ENCODE measurements at places on chromosomes 7 and 10.

GRCh38 chr10:21587391-21587790, 53.4 kb downstream of the MLLT10 start:
- DNase-seq = no peak

GRCh38 chr7:20269726-20270125, 52.5 kb upstream of the MACC1 start:
- DNase-seq = no peak

- no peak for DNase-seq
Observed at GRCh38 chr7:117731455-117731854, 141.8 kb downstream of the CTTNBP2 start.

- no peak for DNase-seq
Observed at GRCh38 chr7:633381-634018, 93.0 kb upstream of the DNAAF5 start.

GRCh38 chr10:116548301-116548700, 2.6 kb downstream of the PNLIP start:
- no peak for DNase-seq

DNA sequence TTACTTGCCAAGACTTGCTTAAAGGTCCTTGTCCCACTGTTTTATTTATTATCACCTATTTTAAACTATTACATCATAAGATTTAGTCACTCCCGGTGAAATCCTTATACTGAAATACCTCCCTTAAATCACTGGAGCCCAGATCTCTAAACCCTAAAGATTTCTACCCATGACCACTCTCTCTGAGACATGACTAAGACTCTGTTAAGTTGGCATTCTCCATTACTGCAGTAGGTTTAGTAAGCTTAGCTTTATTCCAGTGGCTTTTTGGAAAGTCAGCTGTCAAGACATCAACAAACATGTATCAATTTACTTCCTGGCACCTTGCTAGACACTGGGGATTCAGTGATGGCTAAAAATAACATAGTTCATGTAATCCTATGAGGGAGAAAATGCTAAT, 874.2 kb downstream of the KCNMA1 start:
- no peak for DNase-seq

GRCh38 chr7:95897557-95898251, 125.3 kb downstream of the DYNC1I1 start:
- no peak for DNase-seq

- DNase-seq = no peak
Observed at GRCh38 chr7:107915541-107915940, 24.6 kb downstream of the DLD start.

DNA sequence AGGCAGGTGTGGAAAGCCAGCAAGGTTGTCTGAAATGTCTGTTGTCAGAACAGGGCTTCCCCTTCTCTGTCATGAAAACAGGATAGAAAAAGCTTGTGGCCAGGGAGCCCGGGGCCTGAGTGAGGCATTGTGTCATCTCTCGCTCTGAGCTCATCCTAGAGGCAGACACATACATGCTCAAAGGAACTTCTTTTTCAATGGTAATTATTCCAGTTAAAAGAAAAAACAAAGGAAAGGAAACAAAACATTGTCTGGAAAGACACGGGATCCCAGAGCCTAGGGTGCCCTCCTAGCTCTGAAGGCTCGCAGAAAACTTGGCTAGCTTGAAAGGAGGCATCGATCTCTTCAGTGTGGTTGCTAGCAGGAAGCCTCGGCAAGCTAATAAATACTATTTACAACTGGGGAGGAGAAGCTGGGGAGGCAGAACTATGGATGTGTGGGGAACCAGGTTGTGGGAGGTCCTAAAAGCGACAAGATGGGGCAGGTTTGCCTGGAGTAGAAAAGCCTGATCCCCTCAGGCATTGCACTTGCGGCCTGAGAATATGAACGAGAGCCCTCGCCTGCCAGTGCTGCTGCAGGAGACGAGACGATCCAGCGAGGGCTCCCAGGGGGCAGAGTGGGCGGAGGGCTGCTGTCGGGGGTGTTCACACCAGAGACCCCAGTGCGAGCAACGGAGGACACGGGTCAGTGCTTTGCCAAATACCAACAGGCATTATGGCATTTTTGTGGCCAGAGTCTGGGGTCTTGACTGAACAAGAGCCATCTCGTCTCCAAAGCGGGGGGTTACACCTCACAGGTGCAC, 32.8 kb upstream of the DGKI start:
- DNase-seq = no peak

- DNase-seq = no peak
Observed at GRCh38 chr7:45161842-45162241, 4.3 kb downstream of the RAMP3 start.

DNA sequence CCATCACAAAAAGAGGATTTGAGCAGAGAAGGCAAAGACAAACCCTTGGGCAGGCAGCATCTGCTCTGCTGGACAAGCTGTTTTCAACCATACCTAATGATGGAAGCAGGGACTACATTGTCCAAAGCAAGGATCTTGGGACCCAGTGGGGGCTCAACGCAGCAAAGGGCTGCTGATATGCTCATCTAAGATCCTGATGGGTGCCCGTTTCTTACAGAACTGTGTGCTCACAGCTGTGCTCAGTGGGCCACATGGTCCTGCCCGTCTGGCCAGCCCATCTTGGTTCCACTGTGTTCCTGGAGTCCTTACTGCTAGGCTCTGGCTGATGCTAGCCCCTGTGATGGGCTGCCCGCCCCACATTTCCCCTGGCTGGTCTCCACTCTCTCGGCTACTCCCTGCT, 36.1 kb downstream of the GPRIN2 start:
- DNase-seq = no peak

GRCh38 chr10:113157441-113157840, 207.4 kb downstream of the TCF7L2 start:
- no peak for DNase-seq

DNA sequence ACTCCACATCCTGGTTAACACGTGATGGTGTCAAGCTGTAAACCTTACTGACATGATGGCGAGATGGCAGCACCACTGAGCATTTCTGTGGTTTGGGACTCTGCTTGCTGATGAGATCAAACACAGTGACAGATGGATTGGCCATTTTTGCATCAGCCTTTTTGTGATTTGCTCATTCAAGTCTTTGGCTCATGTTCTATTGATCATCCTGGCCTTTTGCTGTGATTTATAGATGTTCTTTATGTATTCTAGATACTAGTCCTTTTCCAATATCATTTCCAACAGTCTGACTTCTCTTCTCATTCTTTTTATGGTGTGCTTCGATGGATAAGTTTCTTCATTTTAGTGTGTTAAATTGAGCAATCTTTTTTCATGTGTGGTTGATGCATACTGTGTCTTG, 24.7 kb upstream of the DIP2C start:
- DNase-seq = no peak

GRCh38 chr7:30925913-30926312, 14.3 kb downstream of the AQP1 start:
- DNase-seq = no peak

GRCh38 chr7:81014908-81015307, 96.1 kb upstream of the SEMA3C start:
- no peak for DNase-seq

DNA sequence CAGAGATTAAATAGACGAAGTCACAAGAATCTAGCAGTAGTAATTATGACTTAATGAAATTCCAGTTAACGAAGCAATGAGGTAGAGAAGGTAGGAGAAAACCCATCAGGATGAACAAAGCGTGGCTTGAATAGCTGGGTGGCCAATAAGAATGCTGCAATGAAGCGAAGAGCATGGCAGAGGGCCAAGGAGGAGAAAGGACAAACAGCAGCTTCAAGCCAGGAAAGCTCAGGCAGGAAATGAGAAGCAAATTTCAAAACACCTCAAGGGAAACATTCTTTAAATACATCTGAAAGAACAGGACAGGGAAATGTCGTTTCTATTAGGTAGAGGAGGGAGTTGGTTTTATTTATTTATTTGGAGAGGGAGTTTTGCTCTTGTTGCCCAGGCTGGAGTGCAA, 122.5 kb downstream of the KIAA1217 start:
- no peak for DNase-seq

DNA sequence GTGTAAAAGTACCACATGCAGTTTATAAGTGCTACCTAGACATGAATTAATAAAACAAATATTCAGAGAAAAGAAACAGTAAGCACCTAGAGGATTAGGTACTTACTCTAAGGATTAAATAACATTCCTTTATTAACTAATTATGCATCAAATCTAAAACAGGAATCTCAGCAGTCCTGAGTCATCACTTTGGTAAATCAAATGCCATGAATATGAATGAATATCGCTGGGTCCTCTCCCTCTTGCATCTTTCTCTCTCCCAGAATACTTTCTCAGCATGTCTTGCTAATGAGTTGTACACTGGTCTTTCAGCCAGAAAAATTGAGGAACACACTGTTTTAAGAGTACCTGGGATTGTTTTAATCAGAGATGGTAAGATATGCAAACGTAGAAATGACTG, 225.5 kb upstream of the NFE2L3 start:
- no peak for DNase-seq

GRCh38 chr10:77907900-77908717, 18.4 kb downstream of the DLG5 start:
- DNase-seq = no peak

DNA sequence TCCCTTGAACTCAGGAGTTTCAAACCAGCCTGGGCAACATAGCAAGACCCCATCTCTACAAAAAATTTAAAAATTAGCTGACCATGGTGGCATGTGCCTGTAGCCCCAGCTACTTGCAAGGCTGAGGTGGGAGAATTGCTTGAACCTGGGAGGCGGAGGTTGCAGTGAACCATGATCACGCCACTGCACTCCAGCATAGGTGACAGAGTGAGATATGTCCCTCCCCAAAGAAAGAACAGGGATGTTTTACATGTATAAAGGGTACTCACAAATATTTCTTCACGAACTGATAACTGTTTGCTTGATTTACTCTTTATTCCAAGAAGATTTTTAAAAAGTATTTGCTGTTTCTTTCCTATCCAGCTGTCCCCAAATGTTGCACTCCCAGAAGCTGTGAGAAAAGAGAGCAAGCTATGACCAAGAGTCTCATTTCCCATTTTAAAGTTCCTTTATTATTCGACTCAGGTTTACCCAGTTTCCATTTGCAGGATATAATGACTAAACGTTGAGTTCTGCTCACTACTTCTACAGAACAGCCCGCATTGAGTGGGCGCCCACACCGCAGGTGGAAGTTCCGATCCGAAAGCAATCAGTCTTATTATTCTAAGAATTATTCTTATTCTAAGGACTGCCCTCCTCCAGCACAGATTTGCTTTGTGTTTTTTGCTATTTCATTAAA, 90.7 kb downstream of the APBB1IP start:
- no peak for DNase-seq

- DNase-seq = no peak
Observed at GRCh38 chr10:10902951-10903350, 114.7 kb upstream of the CELF2 start.

- DNase-seq = no peak
Observed at GRCh38 chr7:90532231-90532929, 62.9 kb downstream of the PTTG1IP2 start.

DNA sequence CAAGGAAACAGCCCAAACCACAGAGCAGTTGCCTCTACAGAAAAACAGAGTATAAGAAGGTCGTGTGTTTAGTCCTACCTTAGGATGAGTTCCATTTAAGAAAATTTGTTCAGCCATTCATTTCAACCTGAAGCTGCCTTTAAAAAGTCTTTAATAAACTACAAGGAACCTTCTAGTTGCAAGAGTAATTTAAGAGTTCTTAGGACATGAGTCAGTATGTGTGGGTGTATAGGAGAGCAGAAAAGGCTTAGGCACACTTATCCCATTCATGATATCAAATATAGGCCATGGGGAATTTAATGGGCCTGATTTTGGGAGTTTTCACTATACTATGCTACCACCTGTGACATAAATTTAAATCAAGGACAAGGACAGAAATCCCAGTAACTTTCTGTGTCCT, 496.8 kb downstream of the TFEC start:
- no peak for DNase-seq

DNA sequence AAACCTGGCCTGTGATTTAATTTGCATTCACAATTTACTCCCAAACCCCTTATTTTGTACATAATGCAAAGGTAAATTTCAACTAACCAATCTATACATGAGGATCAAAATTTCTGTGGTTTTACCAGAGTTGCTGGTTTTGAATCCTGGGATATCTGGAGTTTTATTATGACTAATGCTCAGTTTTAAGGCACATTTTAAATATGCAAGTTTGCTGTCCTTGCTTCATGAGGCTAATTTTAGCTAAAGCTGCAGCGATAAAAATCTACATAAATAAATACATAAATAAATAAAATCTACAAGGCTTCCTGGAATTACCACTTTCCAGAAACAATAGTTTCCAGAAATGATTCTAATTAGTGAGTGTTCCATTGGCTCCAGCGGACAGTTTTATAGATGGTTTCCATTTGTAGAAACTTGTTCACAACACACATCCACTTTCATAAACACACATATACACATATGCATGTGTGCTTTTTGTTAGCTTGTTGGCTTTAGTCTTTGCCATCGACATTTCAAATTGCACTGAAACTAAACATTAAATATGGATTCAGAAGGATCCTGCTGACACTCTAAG, 339.5 kb upstream of the NRP1 start:
- no peak for DNase-seq

DNA sequence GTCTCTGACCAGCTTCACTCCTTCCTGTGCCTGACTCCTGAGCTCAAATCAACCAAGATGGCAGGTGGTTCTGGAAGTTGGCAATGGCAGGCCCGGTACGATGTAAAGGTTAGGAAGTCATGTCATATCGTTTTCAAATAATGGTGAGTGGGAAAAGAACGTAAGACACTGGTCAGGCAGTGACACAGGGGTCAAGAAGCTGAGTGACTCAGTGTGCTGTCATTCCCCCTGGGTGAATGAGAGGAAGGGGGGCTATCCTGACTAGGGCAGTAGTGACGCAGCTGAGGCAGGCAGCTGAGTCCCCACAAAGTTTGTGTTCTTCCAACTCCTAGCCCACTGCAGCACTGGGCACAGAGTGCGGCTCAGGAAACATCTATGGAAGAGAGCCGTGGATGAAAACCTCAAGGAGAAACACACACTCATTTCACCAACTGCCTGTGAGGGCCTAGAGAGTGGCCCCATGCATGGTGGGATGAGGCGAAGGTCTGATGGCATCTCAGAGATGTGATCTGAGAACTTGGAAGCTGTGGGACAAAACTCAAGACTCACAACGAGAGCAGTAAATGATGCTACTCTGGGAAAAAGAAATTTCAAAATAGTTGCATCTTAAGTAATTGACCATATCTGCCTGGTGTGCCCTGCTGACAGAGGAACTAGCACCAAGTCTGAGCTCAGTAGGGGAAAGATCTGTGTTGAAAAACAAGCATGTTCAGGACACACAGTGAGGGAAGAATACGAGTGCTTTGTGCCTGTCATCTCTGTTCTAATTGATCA, 23.2 kb downstream of the CREB3L2 start:
- no peak for DNase-seq

DNA sequence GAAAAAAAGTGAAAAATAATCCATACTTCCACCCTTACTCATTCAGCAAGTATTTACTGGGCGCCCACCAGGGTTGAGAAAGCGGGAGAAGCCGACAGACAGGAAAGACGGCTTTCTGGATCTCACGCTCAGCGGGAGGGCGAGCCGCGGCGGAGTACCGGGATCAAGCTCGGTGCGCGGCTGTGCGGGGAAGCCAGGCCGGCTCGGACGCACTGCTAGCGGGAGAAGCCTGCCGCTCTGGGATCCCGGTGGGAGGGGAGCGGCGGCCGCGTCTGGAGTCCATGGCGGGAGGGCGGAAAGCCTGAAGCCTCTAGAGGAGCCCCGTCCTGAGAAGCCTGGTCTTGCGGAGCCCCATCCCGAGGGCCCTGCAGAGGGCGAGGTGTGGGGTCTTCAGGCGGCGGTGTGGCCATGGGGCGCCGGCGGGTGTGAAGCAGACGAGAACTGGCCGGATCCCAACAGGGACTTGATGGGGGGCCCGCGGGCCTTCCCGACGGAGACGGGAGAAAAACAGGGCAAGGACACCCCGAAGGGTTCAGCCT, 82.9 kb downstream of the VIPR2 start:
- no peak for DNase-seq

- no peak for DNase-seq
Observed at GRCh38 chr10:1149793-1150637, 93.8 kb downstream of the WDR37 start.

Measured in cortex of kidney (tissue), 1 donor.